ENCODE measurements at places on chromosomes 4 and X.

DNA sequence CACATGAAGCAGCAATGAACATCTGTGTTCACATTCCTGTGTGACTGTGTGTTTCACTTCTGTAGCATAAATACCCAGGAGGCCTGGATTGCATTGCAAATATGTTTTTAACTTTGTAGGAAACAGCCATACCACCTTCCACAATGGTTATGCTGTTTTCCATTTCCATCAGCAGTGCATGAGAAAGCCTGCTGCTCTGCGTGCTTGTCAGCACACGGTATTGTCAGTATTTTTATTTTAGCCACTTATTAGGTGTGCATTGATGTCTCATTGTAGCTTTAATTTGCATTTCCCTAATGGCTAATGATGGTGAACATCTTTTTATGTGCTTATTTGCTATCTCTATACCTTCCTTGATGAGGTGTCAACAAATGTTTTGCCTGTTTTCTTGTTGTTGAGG lies 355.9 kb downstream of the TRIML1 start:
- DNase-seq: no peak

DNA sequence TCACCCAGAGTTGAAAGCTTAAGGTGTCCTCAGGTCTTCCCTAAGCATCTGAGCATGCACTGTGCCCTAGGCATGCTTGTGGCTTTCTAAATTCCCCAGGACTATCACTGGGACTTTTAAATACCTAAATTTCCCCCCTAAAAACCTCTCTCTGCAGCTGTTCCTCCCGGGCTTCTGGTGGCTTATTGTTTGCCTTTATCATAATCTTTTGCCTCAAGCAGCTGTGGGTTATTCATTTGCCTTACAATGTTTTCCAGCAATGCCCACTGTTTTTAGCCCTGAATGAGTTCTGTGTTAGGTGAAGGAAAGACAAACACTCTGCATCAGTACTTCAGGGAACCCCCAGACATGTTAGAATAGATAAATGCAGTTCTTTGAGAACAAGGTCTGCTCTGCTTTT lies 455.0 kb downstream of the ZIC3 start:
- no peak for DNase-seq

DNA sequence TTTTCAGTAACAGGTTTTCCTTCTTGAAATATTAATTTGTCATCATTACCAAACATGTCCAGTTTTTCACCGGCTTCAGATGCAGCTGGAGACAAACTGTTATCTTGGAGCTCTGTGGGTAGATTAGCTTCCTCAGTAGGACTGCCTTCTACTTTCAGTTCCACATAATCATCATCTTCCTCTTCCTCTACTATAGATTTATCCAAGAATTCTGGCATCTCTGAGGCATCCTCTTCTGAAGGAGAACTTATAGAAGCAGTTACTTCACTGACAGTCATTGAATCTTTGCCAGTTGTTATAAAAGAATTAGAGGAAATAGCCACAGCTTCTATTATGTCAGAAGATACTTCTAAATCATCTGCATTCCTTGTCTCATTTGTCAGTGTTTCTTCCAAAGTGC lies 162.9 kb downstream of the LRBA start:
- DNase-seq: no peak

- no peak for DNase-seq
These were observed 12.0 kb downstream of the AFF2 start for GRCh38 chrX:148512453-148512852.

DNA sequence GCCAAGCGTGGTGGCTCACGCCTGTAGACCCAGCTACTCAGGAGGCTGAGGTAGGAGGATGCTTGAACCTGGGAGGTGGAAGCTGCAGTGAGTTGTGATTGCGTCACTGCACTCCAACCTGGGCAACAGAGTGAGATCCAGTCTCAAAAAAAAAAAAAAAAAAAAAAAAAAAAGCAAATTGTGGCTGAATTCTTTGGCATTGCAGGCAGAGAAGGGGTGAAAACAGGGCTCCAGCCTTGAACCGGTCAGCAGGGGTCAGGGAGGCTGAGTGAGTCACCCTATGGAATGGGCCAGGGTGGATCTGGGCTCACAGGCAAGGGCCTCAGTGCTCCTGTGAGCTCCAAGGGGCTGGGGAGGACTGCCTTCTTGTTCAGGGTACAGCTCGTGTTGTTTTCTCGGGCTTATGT lies 13.2 kb upstream of the FAM3A start:
- no peak for DNase-seq

- DNase-seq: no peak
These were observed 92.1 kb downstream of the CEP135 start for GRCh38 chr4:56040842-56041241.

GRCh38 chrX:100636321-100636991 lies at the start of gene TSPAN6:
TSS of gene TSPAN6 (minus strand) at chrX:100636806. CDS start at chrX:100636694, 112 bp downstream.
- peak; percentile 74 for DNase-seq

- no peak for DNase-seq
These were observed 6.8 kb upstream of the PAGE5 start for GRCh38 chrX:55213381-55213780.

GRCh38 chr4:187666034-187666433 lies 329.5 kb upstream of the ZFP42 start:
- no peak for DNase-seq

DNA sequence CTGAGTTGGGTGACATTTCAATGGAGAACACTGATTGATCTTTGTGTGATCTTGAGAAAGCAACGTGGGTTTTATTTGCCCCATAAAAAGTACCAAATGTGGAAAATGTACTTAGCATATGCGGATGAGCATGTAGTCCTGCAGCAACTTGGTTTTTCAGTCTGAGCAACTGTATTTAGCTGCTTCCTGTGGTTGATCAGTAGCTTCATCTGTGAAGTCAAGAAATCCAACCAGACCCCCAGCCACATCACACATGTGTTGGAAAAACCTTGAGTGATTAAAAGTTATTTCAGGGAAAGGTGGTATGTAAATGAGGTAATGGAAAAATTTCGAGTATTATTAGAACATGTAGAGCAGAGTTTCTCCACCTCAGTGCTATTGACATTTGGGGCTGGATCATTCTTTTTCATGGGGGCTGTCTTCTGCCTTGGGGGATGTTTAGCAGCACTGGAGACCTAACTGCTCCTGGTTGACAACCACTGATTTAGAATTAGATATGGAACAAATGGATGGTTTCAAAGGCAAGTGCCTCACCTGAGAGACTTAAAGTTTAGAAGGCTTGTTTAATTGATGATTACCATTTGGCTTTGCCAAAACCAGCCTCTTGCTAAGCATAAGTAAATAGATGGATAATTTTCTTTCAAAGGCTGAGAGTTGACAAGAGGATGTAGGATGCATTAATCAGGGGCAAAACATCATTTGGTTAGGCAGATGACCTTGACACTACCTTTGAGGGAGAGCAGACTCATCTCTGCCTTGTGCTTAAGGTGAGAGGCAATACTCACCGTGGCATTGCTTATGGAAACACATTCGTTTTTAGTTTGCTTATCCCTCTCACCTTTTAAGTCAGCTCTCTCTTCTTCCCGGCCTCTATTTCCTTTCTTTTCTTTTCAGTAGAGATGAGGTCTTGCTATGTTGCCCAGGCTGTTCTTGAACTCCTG lies 193.0 kb upstream of the RPS6KA3 start:
- no peak for DNase-seq

DNA sequence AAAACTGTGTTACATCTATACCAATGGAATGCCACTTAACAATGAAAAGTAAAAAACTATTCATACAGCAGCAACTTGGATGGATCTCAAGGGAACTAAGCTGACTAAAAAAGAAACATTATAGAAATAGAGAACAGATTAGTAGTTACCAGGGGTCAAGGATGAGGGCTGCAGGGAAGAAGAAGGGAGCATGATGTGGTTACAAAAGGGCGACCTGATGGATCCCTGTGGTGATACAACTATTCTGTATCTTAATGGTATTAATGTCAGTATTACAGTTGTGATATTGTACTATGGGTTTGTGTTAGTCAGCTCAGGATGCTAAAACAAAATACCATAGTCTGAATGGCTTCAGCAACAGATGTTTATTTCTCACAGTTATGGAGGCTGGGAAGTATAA lies 190.7 kb downstream of the ZNF674 start:
- DNase-seq: no peak

DNA sequence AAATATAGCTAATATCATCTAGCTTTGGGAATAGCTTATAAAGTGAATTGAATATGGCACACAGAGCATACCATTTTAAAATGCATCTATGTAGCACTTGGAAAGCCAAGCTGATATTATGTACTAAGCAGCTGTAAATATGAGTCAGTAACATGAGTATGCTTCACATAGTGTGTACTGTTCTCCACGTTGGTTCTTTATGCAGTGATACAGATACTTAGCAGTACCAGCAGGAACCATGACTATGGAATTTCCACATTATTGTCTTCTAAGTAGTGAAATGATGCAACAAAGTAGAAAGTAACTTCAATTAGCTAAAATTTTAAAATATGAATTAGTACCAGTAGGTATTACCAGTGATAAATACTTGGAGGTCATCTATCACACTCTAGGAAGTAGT lies 320.1 kb downstream of the BMPR1B start:
- DNase-seq: no peak

- DNase-seq: no peak
These were observed 94.1 kb upstream of the FAM9B start for GRCh38 chrX:9127986-9128385.

DNA sequence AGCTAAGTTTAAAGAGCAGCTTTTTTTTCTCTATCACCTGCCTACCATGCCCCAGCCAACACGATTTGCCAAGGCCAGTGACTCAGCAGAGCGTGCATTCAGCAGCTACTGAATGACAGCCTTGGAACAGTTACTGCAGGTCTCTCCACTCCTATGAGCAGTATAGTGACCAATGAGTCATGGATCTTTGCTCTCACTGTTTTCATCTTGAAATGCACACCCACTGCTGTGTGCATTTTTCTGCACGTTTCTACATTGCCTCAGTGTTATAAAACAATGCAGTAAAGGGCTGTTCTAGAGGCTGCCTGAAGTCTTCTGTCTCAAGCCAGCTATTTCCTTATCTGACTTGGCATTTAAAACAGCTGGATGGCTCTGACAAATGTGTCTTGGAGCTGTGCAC lies 66.0 kb upstream of the C4orf54 start:
- DNase-seq: no peak

GRCh38 chr4:145098675-145099037 lies 545 bp downstream of the ABCE1 start:
- peak; percentile 56 for DNase-seq

- DNase-seq: no peak
These were observed 99.5 kb upstream of the MXRA5 start for GRCh38 chrX:3445806-3446490.

- DNase-seq: no peak
These were observed 191.5 kb upstream of the NR3C2 start for GRCh38 chr4:148633720-148634119.

DNA sequence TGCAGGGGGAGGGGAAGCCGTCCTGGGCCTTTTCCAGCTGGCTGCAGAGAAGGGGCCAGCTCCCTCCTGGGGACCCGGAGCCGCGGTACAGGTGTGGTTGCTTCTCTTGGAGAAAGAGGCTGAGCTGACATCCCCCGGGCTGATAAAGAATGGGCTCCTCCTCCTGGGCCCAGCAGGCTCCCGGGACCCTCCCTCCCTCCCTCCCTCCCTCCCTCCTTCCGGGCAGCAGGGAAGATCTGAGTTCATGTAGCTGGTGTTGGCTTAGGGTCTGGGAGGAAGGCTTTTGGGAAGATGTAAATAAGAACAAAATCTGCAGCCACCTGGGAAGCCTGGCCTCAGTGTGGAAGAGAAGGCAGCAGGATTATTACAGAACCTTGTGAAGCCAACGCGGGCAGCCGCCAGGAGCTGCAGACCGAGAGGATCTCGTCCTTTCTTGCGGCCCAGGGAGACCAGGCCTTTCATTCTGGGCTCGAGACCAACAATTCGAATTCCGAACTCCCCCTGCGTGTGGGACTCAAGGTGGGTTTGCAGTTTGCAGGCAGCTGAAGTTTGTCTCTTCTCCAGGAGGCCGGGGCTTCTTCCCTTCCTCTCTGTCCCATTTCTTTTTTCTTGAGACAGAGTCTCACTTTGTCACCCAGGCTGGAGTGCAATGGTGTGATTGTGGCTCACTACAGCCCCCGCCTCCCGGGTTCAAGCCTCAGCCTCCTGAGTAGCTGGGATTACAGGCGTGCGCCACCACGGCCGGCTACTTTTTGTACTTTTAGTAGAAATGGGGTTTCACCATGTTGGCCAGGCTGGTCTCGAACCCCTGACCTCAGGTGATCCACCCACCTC lies at the start of gene PLCXD1:
TSS of gene PLCXD1 (plus strand) at position 216 of the 834 bp plus-strand sequence. CDS start 2,807 bp downstream, outside the sequence.
- no peak for DNase-seq

- no peak for DNase-seq
These were observed 36.9 kb upstream of the FAT1 start for GRCh38 chr4:186760576-186760975.

- DNase-seq: no peak
These were observed 1315.3 kb downstream of the FSTL5 start for GRCh38 chr4:160848489-160848888.

- DNase-seq: no peak
These were observed 35.1 kb downstream of the NELFA start for GRCh38 chr4:1973661-1974060.

GRCh38 chr4:151575646-151576045 lies 166.7 kb downstream of the FHIP1A start:
- no peak for DNase-seq

- no peak for DNase-seq
These were observed 2.0 kb upstream of the SH3BP2 start for GRCh38 chr4:2790583-2791517.

DNA sequence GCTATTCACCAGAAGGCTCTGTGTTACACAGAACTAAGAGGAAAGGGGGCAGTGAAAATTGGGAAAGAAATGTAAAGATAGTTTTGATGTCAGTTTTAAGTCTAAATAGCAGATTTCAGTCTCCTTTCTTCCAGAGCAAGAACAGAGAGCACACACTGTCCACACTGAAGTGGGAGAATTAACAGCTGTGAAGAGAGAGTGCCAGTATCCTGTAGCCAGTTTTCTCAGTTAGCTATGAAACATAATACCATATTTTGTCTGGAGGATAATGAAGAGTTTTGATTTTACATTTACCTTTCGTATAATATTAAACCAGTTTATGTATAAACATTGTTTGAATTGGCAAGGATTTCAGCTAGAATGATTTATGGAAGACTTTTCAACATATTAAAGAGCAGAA lies 35.1 kb downstream of the FBXO8 start:
- no peak for DNase-seq

DNA sequence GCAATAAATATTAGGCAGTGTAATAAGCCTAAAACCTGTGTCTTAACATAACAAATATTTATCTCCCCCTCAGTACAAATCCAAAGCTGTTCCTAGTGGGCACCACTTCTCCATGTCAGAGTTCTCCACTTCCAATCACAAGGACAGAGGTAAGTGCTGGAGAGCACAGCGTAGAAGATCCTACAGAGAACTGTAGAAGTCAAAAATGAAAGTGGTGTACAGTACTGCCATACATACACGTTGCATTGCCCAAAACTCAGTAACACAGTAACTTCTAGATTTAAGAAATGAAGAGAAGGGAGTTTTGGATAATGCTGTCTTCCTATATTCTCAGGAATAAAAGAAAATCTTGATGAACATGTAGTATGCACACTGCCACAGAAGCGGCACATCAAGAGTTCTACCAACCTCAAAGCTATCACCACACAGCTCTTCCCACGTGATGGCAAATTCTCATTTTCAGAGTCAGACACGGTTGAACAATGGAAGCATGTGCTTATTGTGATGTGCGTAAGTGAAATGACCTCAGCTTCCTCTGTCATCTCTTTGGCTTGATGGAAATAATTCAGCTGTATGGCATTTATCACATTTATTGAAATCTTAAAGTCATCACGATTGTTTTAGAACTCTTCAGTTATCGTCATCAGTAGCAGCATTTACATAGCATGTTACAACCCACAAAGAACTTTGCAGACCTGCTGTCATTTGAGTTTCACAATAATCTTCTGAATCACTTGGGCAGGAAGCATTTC lies 27.1 kb upstream of the SPANXN4 start:
- DNase-seq: no peak
